Fibroblast of skin of right quadriceps (primary cell): ENCODE measurements at places on chromosomes 2 and 18.

DNA sequence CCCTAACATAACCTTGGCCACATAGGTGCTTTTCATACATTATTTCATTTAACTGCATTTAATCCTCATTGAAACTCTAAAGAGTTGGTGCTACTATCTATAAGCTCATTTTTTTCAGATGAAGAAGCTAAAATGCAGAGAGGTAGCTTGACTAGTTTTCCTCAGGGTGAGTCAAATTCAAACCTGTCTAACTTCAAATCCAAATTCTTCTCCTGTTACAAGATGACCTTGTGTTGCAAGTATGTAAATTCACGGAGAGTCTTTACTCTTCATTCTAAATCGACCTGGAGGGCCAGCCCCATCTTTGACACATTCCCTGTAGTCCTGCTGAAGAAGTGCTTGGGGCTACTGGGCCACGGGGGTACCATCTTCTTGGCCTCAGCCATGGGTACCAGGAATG lies 8.2 kb upstream of the SETBP1 start:
- no peak for DNase-seq

GRCh38 chr2:112904883-112905282 lies 6.1 kb upstream of the IL37 start:
- no peak for DNase-seq

DNA sequence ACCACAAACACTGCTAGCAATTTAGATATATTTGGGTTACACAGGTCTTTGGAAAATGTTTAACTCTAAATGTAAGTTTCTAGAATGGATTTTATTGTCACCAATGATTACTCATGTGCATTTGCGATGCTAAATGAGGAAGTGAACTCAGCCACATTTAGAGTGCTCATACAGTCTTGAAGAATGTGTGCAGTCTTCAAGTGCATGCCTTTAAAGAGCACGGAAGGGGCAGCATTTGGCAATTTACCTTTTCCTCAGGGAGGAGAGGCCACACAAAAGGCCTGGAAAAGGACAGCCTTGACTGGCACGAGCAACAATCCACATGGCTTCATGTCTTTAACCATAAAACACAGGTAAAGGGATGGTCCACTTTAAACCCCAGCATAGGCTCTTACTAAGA lies 78.5 kb upstream of the STK17B start:
- peak; percentile 71 for DNase-seq

DNA sequence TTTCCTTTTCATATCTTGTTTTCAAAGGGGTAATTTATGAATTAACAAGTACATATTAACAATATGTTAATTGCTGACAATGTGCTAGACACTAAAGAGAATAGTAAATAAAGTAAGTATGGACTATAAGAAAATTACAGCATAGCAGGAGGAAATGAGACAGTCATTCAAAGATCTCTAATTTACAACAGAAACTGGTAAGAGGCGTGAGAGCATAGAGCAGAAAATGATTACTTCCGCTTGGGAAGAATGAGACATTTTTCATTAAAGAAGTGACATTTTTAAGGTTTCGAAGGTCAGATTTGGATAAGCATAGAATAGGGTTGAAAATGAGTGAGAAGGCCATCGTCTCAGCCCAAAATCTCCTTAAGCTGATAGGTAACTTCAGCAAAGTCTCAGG lies 184.4 kb upstream of the SESTD1 start:
- no peak for DNase-seq

- no peak for DNase-seq
These were observed 165.8 kb upstream of the MEIS1 start for GRCh38 chr2:66269166-66269565.

GRCh38 chr2:239116456-239117246 lies 268.8 kb downstream of the TWIST2 start:
- peak; percentile 28 for DNase-seq

GRCh38 chr2:100757621-100758394 lies 62.1 kb upstream of the NPAS2 start:
- DNase-seq: peak; percentile 89

- no peak for DNase-seq
These were observed 219.7 kb downstream of the THSD7B start for GRCh38 chr2:136985044-136985443.

DNA sequence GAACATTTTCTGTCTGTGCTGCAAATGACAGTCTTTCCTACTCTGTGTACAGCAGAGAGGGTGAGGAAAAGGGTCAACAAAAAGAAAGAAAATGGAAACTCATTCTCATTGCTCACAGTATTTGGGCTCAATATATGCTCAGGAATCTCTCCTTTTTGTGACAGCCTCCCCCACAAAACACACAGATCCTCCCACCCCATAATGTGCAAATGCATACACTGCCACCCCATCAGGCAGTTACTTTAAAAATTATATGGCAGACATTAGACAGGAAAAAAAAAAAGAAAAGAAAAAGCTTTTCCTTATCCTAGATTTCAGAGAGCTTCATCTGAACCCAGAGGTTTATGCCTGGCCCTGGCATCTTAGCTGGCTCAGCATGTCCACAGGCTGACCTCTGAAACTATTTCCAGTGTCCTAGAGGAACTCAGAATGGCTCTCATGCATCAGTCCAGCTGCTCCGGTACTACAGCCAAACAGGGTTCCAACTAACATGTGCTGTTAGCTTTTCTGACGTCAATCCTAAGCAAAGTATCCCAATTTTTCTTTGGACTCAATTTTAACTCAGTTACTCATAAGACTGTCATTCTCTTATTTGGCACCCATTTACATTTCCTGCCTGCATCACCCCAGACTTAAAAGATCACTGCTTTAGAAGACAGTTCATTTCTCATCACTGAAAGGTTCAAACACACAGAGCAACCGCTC lies 105.9 kb downstream of the RBMS1 start:
- peak; percentile 96 for DNase-seq

GRCh38 chr2:16002575-16002974 lies 62.2 kb downstream of the MYCN start:
- DNase-seq: no peak

DNA sequence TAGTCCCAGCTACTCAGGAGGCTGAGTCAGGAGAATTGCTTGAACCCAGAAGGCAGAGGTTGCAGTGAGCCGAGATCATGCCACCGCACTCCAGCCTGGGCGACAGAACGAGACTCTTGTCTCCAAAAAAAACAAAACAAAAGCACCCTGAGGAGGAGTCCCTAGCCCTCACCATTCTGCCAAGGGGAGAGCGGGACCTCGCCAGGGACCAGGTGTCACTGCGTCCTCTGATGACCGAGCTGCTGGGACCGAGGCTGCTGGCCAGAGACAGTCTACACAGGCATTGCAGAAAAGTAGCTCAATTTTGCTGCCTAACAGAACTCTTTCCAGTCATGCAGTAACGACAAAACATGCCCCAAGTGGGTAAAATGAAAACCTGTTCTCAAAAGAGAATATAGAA lies 18.4 kb downstream of the NCK2 start:
- no peak for DNase-seq

DNA sequence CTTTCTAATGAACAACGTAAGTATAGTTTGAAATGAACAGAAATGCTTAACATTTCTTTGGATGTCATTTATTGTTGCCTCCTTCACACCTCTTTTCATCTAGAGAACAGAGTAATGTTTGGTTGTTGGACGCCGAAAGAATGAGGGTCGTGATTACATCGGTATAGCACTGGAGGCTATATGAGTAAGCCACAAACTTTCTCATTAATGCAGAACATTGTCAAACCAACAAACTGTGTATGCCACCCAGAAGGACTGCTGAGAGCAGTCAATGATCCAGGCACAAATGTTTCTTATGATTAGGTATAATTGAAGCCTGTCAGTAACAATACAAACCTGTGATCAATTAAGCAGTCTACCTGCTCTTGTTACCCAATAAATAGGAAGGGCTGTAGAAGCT lies 1494.7 kb upstream of the NXPH2 start:
- DNase-seq: peak; percentile 2

GRCh38 chr2:62504657-62505056 lies 1.3 kb downstream of the TMEM17 start:
- DNase-seq: no peak

DNA sequence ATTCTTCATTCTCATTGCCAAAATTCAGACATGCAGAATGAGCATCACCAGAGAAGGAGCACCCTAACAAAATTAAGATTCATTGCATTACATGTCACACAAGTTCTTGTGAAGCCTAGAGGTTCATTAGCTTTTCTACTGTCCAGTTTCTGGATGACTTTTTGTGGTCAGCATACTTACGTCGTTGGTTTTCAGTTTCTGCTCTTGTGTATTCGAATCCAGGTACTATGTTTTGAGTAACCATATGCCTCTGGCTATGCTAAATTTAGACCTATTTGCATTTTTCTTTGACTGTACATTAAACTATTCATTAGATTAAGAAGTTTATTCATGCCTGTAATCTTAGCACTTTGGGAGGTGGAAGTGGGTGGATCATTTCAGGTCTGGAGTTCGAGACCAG lies 251.3 kb downstream of the PARD3B start:
- DNase-seq: no peak

- no peak for DNase-seq
These were observed 461.6 kb downstream of the LRATD1 start for GRCh38 chr2:15094161-15094560.

GRCh38 chr2:21633911-21634310 lies 510.1 kb downstream of the TDRD15 start:
- DNase-seq: no peak

GRCh38 chr2:168780669-168781071 lies 21.8 kb upstream of the NOSTRIN start:
- DNase-seq: no peak

- no peak for DNase-seq
These were observed 46.9 kb downstream of the BCL2 start for GRCh38 chr18:63272638-63273037.

DNA sequence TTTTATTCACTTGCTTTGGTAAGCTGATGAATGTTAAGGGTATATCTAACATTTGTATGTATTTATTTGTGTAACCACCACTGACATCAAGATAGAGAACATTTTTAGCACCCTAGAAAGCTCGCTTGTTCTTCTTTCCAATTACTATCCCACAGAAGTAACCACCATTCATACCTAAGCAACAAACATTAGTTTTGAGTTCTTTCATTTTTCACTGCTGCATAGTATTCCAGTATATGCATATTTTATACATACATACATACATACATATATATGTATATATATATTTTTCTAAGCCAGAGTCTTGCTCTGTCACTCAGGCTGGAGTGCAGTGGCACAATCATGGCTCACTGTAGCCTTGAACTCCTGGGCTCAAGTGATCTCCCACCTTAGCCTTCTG lies 11.1 kb upstream of the DYM start:
- no peak for DNase-seq

GRCh38 chr2:50995610-50996009 lies 36.3 kb downstream of the NRXN1 start:
- DNase-seq: peak; percentile 78

DNA sequence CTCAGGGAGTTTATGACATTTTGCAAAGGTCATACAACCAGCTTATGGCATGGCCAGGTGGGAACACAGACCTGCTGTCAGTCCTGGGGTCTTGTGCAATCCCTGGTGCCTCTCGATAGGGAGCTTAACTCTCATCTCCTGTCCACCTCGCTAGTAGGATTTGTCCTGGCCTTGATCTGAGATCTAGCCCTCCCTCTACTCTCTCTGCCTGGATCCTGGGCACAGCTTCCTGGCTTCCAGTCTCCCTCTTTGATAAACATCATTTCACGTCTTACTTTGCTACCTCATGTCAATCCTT lies 13.8 kb downstream of the GALR1 start:
- DNase-seq: no peak

- peak; percentile 6 for DNase-seq
These were observed 1.2 kb upstream of the CLASP1 start for GRCh38 chr2:121650315-121650930.

DNA sequence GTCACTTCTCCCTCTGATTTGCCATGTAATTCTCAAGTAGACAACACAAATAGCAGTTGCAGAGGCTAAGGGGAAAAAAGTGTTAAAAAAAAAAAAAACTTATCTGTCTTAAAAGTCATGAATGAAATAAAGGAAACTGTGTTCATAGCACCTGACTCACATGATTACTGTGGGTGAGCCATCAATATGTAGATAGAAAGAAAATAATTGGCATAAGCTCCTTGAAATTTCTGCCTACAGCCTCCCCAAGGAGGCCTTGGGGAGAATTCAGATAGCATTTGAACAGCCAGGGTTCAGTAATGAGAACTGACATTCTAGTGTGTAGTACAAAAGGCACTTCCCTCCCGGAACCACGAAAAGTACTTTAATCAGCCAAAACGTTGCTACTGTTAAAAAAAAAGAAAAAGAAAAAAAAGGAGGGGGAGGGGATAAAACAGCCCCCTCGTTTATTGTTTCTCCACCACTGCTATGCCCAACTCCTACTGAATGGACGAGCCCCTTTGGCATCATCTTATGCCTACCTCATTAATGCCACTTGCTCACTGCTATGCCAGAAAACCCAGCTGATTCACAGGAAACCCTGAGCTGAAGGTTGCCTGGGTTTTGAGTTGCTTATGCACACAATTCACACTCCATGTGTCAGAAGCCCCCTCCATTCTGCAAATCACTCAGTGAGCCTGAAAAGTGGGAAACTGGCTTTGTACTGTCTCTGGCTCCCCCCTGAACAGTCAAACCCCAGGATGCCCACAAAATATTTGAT lies 65.5 kb upstream of the KLF7 start:
- peak; percentile 50 for DNase-seq

DNA sequence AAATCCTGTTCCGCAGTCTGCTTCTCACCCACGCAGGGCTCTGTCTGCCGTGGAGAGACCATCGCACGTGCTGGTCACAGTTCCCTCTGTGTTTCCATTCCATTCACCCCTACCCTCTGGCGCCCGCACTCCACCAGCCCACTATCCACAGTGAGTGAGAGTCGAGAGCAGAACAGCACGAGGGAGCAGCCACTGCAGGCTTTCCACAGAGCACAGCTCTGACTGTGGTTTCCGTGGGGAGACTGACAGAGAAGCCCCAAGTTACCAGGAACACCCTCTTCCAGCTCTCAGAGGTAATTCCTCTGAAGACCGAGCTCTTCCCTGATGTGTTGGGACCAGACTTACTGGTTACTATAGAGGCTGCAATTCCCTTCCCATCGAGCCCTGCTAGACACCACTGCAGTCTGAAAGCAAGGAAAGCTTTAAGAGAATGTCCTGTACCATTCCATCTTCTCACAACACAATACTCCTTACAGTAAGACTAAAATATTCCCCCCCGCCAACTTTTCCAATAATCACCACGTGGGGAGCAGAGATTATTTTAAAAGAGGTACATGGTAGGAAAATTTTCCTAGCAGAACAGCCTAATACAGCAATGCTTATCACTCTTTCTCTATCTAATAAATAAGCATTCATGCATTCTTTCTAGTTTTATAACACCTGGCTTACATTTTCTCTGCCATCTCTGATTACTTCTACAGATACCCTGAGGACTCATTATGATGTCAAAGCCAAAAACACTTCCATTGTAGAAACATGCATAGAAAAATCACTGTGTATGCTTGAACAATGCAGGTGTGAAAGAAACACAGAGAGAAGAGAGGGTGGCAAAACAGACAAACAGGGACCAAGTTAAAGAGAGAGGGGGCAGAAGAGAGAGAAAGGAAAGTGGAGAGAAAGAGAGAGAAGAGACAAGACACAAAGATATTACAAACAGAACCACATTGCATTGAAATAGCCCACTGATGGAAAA lies 4.7 kb downstream of the MYT1L start:
- no peak for DNase-seq

GRCh38 chr18:62435435-62436031 lies 87.3 kb upstream of the ZCCHC2 start:
- no peak for DNase-seq

GRCh38 chr18:66694852-66695251 lies 91.0 kb upstream of the CDH19 start:
- DNase-seq: no peak

GRCh38 chr2:32248299-32248698 lies 16.4 kb downstream of the NLRC4 start:
- no peak for DNase-seq

GRCh38 chr2:156465573-156465972 lies 29.4 kb downstream of the GPD2 start:
- DNase-seq: no peak

- DNase-seq: peak; percentile 15
These were observed 48.4 kb downstream of the LRRTM1 start for GRCh38 chr2:80255918-80256781.
